ENCODE measurements at places on chromosomes 11 and 22.

DNA sequence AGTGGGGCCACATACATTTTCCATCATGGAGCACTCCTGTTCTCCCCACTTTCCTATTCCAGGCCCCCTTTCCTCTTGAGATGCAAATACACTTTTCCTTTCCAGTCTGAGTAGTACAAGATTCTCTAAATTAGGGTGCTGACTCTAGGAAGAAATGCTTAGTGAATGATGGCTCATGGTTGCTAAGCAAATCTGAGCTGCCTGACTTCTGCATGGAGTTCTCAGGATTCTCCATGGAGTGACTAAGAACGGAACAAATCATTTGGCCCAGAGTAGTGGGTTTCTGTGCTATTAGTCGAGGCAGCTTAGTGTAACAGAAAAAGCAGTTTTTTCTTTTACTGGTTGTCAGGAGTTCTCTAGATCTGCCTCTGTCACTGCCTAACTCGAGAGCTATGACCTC lies 65.4 kb upstream of the NTM start:
- DNase-seq = no peak

DNA sequence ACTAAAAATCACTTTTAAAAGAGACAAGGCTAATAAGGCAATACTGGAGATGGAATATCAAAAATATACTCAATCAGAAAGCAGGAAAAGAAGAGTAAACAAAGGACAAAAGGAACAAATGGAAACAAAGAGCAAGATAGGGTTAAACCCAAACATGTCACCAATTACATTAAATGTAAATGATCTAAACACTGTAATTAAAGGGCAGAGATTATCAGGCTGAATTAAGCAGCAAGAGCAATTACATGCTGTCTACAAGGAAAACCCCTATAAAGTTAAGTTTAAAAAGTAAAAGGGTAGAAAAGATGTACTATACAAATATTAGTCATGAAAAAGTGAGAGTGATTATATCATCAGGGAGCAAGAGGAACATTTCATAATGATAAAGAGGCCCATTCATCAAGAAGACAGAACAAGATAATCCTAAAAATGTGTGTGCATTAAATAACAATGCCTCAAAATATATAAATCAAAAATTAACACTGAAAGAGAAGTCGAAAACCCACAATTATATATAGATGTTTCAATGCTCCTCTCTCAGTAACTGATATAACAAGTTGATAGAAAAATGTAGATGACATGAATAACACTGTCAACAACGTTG lies 56.8 kb downstream of the ALX4 start:
- no peak for DNase-seq

DNA sequence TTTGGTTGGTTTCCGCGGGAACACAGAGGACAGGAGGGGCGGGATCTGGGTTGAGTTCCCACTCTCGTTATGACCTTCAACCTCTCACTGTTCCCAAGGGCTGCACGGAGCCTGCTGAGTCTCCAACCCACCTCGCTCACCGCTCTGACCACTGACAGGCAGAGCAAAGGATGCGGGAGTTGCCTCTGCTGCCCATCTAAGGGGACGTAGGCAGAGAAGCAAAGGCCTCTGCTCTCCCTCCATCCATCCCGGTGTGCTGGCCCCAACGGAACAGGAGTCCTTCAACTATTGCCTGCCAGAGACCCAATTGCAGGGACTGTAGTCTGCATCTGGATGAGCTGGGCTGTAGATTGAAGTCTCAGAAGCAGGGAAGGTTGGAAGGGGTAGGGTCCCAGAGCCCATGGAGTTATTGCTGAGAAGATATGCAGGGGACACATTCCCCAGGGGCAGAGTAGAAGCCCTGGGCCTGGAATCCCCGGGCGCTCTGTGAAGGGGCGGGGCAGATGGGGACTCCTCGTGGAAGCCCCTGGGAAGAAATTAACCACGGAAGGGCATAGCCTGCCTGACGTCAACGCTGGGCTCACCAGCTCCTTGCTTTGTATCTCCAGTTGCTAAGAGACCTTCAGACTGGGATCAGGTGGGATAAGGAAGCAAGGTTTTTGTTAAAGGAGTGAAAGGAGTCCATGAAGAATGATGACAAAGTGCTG lies 12.7 kb upstream of the FXYD2 start:
- DNase-seq = no peak

- no peak for DNase-seq
Observed at GRCh38 chr11:61616434-61616833, 35.6 kb upstream of the SYT7 start.

GRCh38 chr11:83835423-83835822 lies 549.3 kb upstream of the CCDC90B start:
- DNase-seq = no peak

GRCh38 chr11:93845181-93846092 lies 5.0 kb downstream of the VSTM5 start:
- no peak for DNase-seq

- DNase-seq = no peak
Observed at GRCh38 chr22:49593509-49593908, 234.2 kb downstream of the BRD1 start.

DNA sequence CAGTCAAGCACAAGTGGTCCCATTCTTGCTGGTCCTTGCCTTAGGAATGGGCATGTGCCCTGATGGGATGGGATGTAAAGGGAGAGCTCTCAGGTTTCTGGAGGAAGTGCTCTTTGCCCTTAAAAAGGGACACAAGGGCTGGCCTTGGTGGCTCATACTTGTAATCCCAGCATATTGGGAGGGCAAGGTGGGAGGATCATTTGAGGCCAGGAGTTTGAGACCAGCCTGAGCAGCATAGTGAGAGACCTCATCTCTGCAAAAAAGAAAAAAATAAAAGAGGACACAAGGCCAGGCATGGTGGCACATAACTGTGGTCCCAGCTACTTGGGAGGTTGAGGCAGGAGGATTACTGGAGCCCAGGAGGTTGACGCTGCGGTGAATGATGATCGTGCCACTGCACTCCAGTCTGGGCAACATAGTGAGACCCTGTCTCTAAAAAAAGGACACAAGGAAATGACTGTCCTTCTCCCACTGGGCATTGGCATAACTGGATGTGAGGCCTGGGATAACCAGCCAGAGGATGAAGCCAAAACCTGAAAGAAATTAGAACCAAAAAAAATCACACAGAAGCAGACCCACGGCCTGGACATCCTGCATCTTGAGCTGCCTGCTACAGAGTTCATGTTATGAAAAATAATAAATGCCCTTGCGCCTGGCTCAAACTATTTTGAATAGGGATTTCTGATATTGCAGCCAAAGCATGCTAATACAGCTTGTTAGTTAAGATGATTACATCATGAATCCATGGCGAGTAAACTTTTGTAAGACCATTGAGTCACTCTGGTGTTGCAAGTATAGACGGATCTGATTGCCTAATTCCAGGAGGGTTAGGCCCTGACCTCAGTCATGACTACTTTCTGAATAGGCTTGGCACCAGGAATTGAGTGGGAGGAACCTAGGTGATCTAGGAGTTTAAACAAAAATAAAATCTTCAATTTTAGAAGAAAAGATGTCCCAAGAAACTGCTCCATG lies 12.9 kb upstream of the CRKL start:
- DNase-seq = no peak

- DNase-seq = no peak
Observed at GRCh38 chr11:90855531-90855930, 632.7 kb upstream of the CHORDC1 start.

GRCh38 chr11:117808784-117809183 lies 11.8 kb upstream of the DSCAML1 start:
- no peak for DNase-seq

- DNase-seq = no peak
Observed at GRCh38 chr11:46918083-46918787, at the start of gene LRP4. TSS of gene LRP4 (minus strand) at chr11:46918550. CDS start at chr11:46918379, 171 bp downstream.

DNA sequence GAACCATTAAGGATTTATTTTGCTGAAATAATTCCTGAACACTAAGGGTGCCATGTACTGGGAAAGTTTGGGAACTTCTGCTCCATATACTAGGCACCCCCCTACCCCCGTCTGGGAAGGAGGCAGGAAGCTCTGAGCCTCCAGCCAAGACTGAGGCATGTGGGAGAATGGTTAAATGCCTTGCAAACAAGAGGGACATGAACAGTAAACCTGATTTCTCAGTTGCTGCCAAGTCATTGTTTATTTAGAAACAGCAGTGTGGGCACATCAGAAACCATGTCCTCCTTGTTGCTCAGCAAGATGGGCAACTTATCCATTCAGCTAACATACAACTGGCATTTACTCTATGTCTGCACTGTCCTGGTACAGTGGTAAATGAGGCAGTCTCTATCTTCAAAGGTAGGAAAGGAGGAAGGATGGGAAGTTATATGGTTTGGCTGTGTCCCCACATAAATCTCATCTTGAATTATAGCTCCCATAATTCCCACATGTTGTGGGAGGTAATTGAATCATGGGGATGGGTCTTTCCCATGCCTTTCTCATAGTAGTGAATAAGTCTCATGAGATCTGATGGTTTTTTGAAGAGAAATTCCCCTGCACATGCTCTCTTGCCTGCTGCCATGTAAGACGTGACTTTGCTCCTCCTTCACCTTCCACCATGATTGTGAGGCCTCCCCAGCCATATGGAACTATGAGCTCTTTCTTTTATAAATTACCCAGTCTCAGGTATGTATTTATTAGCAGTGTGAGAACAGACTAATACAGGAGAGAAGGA lies 459.1 kb downstream of the MIAT start:
- no peak for DNase-seq

DNA sequence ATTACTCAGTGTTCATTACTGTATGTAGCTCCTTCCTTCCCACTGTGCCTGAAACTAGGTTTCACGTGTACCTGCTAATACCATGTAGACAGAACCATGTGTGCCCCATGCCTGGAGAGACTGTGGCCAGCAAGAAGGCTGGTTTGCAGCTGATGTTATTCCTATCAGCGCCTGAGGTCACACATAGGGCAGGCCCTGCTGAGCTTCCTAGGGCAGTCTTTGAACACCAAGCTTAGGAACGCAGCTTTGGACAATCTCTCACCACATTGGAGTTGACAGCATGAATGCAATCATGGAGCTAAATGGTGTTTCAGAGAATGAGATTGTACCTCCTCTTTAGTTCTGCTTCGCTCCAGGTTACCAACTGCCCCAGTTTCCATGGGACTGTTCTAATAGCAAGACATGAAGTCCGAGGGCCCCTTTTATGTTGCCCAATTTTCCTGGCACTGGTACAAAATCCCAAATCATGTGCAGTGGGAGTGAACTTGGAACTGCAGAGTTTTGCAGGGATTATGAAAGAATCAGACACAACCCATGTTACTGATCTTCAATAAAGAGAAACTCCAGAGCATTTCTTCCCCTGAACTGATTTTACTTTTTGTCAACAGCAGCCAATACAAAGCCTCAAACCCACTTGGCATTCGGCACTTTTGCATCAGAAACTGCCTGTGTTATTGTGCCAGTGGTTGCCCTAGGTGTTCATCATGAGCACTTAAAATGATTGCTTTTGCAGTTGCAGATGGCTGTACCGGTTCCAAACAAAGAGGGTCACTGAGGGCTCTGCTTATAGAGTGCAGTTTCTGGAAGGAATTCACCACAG lies 154.2 kb upstream of the TTC12 start:
- no peak for DNase-seq

GRCh38 chr11:35618497-35619115 lies 346 bp downstream of the FJX1 start:
- peak; percentile 9 for DNase-seq

DNA sequence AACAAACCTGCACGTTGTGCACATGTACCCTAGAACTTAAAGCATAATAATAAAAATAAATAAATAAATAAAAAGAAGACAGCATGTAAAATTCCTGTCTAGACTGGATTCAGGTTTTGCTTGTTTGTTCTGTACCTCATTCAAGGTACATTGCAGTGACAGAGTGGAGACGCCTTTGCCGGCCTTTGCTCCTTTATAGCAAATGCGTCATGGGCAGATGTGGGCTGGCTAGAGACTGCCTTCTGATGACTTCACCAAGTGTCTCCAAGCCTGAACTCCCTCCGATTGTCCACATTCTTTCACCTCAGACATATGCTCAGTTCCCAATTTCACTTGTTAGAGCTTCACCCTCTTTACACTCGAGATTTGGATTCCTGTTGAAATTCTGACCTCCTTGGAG lies 147.8 kb upstream of the ARHGAP20 start:
- DNase-seq = no peak

GRCh38 chr11:57414612-57415212 lies 12.2 kb downstream of the SLC43A3 start:
- DNase-seq = no peak

DNA sequence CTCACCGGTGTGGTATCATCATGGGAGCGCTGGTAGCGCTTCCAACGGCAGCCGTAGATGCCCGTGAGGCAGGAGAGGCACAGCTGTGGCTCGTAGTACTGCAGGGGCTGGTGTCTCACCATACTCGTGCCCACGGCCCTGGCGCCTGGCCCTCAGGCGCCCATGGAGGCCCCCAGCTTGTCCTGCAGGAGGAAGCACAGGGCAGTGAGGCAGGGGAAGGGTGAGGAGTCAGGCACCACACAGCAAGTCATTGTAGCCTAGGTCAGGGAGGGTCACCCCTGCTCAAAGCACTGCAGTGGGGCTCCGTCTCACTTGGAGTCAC lies 44.6 kb upstream of the KLHL35 start:
- no peak for DNase-seq

DNA sequence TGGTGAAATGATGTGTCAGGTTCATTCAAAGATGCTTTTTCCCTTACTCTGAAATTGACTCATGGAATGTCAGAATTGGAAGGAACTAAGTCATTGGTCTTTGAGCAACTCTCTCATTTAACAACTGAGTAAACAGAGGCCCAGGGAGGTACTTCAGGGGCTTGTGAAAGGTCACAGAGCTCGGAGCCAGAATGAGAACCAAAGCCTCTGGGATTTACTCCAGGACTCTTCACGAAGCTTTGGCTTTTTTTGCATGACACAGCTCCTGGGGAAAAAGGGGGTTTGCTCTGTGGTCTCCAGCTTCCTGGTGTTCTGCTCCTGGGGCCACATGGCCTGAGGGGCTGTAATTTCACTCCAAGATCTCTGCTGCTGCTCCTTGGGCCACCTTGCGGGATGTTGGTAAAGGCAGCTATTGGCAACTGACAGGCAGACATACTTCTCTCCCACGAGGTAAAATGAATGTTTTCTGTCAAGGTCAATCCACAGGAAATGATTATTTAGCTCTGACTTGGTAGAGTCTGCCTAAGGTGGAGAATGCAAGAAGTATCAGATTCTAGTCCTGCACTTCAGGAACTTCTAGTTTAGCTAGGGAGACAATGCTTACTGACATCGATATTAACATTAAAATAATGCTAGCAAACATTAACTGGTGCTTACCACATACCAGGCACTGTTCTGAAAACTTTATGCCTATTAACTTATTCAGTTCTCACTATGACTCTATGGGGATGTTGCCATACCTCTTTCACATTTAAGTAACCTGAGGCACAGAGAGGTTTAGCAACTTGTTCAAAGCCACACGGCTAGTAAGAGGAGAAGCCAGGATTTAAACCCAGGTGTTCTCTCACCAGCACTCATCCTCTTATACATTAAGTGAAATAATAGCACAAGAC lies 16.1 kb downstream of the PKNOX2 start:
- DNase-seq = no peak

DNA sequence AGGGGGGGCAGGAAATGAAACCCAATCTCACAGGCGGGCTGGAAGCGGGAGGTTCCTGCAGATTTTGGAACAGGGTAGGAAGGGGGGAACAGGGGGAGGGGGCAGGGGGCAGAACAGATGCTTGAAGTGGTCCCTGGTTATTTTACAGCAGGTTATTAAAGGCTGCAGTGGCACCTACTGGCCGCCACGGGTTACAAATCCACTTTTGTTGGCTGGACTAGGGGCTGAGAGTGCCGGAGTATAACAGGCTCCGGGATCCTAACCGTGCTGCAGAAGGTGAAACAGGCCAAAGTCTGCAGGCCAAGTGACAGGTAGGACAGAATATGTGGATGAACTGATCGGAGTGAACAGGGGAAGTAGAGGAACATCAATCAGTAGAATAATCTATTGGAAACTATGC lies 2.5 kb downstream of the ROBO3 start:
- no peak for DNase-seq

Measured in stimulated activated CD4-positive, alpha-beta T cell treated with anti-CD3 and anti-CD28 coated beads, TNF-alpha, amount 100 ng/mL, for 1 hour (primary cell).